ENCODE measurements at places on chromosomes 1 and 21.
A peak's percentile ranks its signal among the peaks of the same experiment; 100 is the strongest.

DNA sequence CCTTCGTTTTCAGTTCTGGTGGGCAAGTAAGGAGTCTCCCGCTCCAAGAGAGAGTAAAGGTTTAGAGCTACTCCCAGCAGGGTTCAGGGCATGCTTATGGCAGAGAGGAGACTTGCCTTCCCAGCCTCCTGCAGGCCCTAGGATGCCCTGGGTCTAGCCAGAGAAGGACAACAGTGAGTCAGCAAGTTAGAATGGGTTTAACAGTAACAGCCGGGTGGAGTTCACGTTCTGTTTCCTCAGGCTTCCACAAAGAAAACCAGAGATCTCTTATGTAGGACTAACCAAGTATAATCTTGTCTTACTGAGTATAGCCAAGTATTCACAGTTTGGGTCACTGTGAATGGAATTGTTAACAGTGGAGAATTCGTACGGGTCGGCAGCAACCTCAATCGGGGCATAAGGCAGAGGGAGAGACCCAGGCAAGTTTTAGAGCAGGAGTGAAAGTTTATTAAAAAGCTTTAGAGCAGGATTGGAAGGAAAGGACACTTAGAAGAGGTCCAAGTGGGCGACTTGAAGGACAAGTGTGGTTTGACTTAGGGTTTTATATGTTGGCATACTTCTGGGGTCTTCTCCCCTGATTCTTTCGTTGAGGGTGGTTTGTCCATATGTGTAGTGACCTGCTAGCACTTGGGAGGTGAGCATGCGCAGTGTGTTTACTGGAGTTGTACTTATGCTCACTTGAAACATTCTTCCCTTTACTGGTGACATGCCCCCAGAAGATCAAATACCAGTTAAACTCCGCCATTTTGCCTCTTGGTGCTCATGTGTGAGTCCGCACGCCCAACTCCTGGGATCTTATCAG lies 4.5 kb downstream of the OVAAL start:
- DNase-seq, result no peak

GRCh38 chr1:216462066-216462775 lies 39.0 kb upstream of the USH2A start:
- DNase-seq, result no peak

DNA sequence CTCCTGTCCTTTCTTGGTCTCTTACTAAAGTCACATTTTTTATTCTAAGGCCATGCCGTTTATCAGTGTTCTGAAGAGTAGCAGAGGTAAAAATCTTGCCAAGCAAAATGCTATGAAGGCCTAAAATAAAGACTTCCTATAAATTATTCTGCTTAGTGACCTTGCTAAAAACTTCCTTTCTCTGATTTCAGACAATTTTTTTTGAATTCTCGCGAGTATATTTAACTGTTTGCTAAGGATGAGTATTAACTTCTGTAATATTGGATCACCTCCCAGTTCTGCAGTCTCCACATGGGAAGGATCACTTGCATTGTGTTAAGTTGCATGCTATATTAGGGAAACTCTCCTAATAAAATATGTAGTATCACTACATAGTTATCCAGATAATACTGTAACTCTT lies 123.4 kb upstream of the SNX7 start:
- DNase-seq, result no peak

- DNase-seq, result no peak
Observed at GRCh38 chr1:71882226-71882625, 400.1 kb downstream of the NEGR1 start.

DNA sequence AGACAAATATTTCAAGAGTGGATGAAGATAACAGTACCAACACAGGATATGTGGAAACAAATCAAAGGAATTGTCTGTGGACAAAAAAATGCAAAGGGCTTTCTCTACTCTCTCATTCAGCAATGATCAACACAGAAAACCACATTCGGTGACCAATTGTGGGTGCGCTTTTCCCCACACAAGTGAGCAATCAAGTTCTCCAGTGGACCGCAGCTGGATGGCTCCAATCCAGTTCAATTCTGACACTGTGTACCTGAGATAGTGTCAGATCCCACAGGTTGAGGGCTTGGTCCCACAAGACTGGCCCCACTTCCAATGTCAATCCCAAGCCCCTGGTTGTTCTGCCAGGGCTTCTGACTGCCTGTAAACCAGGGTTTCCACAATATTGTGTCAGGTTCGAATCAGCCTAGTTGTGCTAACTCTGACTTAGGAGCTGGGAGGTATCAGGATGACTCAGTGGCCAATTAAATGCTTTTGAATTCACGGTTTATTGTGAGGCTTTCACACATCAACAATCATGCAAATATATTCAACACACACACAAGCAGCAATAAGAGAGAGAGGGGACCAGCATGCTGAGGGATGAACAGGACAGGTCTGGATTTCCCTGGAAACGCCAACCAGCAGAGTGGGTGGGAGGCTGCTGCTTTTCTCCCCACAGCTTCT lies 87.0 kb upstream of the BTG3 start:
- no peak for DNase-seq

GRCh38 chr21:18274370-18274769 lies 29.7 kb downstream of the CHODL start:
- no peak for DNase-seq

- DNase-seq, result no peak
Observed at GRCh38 chr1:37609002-37609401, 13.3 kb upstream of the GNL2 start.

- DNase-seq, result no peak
Observed at GRCh38 chr1:205049479-205049878, 6.5 kb downstream of the CNTN2 start.

DNA sequence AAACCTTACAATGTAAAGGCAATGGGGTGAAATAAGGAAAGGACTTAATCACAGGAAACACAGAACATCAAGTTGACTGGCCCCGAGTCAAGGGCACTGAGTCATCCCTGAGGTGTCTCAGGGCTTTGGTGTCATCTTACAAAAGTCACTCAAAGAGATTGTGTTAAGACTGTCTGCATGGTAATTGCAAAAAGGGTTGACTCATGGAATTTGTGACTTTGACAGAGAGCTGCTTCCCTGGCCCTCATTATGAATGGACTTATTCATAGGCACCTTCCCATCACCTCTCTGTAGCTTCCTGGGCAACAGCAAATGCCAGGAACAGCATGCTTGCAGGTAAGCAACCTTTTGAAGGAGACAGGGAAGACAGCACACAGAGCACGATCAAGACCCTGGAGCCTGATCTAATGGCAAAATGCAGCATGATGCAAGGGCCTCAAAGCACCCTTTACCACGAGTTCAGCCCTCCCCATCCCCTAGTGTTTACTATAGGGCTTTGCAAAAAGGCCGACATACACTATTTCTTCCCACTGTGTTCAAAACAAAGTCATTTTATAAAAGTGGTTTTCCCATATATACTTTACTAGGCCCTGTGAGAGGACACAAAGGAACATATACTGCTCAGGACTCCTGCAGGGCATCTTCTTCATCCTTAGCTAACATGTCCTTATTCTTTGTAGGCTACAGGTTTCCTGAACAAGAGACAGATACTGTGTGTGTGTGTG lies 17.1 kb downstream of the ZP4 start:
- DNase-seq, result peak; percentile 22

- no peak for DNase-seq
Observed at GRCh38 chr21:43357715-43358430, 69.1 kb downstream of the SIK1 start.

DNA sequence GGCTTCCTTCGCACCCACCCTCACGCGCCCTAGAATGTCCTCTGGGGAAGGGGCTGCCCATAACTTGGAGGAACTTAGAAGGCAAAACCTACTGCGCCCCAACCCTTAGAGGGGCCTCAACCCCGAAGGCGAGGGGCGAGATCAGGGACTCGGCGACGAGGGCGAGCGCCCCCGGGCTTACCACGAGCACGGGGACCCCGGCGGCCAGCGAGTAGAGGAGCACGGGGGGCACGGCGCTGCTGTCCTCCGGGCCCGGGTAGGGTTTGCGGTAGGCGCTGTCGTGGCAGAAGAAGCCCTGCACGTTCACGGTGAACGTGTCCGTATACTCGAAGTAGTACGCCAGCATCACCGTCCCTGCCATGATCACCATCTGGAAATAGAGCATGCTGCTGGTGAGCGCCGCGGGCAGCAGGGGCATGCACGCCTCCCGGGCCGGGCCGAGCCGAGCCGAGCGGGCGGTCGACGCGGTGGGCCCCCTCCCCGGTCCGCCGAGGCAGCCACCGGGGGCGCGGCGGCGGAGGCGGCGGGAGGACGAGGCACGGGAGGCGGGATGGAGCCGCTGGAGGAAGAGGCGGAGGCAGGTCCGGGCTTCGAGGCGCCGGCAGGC lies 304 bp downstream of the PLPPR5 start:
- peak; percentile 28 for DNase-seq

DNA sequence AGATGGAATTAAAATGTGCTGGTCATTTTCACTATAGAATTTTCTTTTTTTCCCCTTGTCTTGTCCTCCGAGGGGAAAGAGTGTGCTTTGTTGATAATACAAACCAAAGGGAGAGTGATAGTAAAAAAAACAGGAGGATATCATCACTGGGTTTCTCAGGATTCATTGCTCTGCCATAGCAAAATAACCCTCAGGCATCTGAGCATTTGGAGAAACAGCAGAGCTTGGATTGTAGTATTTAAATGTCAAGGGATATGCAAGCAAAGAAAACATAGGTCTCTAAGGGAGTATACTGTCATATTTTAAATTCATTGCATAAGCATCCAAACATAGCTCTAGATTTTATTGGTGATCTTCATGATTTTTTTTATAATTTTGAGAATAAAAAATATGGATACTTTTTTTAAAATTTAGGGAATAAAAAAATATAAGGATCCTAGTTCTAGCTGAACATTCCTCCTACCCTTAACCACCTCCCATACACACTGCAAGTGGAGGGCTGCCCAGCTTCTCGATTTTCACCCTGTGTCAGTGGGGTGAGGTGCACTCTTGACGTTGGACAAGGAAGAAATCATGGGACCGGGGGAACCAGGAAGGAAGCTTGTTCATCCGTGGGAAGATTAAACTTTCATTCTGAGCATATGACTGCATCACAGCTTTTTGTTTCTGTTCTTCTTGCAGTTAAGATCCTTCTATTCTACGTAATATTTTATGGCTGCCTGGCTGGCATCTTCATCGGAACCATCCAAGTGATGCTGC lies 4.4 kb downstream of the ATP1B1 start:
- no peak for DNase-seq

GRCh38 chr1:241828463-241829021 lies 19.5 kb upstream of the EXO1 start:
- no peak for DNase-seq

DNA sequence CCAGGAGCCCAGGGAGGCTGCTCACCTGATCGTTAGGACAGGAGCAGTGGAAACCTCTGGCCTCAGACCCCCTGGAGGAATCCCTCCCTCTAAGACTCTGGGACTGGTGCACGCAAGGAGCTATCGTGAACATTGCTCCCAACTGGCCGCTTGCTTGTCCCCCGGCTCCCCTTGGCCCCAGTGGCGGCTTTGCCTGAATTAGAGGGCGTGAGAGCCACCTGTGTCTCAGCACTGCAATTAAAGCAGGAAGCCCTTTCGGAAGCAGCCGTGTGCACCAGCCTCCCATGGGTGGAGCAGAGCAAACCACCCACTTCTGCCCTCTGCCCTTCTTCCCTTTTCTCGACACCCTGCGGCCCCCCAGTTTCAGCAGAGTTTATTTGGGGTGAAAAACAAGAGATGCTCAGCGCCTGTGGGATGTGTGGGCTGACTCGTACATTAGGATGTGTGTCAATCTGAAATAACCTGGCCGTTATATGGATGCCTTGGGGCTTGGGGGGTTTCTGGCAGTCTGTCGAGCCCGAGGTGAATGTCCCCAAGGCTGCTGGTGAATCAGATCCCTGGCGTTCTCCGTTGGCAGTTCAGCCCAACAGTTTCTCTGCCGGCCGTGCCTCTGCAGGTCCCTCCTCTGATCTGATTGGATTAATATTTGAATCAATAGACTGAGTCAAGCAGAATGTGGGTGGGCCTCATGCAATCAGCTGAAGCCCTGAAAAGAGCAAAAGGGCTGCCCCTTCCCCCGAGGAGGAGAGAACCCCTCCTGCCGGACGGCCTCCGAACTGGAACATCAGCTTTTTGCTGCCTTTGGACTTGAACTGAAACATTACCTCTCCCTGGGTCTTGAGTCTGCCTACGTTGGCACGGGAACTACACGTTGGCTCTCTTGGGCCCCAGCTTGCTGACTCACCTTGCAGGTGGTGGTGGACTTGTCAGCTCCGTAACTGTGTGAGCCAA lies 7.3 kb upstream of the UMODL1 start:
- DNase-seq, result peak; percentile 82

DNA sequence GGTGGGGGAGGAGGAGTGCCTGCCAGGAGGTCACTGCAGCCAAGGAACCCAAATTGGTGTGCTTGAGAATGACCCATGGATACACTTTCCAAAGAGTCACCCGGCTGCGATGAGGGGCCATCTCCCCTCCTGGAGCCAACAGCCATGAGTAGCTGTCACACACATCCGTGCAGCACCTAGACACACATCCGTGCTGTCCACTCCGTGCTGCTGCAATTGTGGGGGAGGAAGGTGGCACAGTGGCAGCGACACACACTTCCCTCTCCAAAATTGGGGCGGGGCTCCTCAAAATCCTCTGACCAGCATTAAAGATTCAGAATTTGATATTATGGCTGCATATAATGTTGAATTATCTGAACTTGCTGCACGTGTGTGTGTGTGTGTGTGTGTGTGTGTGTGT lies 15.8 kb downstream of the TP73 start:
- no peak for DNase-seq

DNA sequence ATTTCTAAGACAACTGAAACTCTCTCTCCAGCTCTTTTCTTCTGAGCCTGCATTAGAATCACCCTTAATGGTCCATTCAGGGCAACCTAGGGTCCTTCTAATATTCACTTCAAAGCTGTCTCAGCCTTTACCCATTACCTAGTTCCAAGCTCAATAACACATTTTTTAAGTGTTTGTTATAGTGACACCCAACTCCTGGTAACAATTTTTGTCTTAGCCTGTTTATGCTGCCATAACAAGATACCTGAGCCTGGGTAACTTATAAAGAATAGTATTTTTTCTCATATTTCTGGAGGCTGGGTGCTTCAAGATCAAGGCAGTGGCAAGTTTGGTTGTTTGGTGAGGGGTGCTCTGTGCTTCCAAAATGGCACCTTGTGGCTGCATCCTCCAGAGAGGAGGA lies 531.5 kb upstream of the USP24 start:
- no peak for DNase-seq

GRCh38 chr1:38027201-38028104 lies 14.9 kb downstream of the UTP11 start:
- DNase-seq, result no peak

DNA sequence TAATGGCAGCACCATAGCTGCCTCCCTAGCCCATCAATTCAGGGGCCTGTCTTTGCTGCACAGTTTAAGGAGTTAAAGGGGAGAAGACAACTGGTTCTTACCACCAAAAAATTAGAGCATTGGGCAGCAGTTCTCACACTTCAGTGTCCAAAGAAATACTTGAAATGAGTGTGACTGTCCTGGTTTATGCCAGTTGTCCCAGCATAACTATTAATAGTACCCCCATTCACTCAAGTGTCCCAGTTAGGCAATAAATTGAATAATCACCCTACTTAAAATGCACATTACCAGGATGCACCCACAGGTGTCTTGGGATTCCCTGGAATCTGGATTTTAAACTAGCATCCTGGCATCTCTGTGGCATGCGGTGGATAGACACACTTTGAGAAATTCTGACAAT lies 51.1 kb downstream of the FAM163A start:
- no peak for DNase-seq

Measured in activated naive CD4-positive, alpha-beta T cell treated with anti-CD3 and anti-CD28 coated beads for 36 hours (primary cell).